ENCODE measurements at places on chromosomes 2 and 18.
A peak's percentile ranks its signal among the peaks of the same experiment; 100 is the strongest.

GRCh38 chr18:23416298-23416697 is 36.8 kb upstream of the RIOK3 start:
- DNase-seq: no peak

GRCh38 chr2:113178891-113179290 is 5.1 kb downstream of the PSD4 start:
- DNase-seq: peak; percentile 59

DNA sequence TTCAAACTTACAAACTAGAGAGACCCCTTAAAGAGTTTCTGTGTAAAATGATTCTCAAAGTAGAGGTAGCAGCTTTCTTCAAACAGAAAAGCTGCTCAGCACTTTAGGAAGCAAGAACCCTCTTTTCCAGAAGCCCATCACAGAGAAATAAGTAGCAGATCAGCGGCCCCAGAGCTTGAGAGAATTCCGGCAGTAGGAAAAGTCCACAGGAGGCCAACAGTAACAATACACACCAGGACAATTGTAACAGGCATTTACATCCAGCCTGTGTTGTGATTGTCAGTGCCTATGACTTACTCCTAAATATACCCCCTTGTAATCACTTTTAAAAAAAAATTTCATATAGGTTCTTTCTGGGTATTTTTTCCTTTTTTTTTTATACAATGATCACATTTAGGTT is 161.4 kb upstream of the ACVR2A start:
- DNase-seq: no peak

- DNase-seq: no peak
These were observed 67.1 kb downstream of the ABCG8 start for GRCh38 chr2:43905871-43906270.

- no peak for DNase-seq
These were observed 151.7 kb upstream of the ZNF521 start for GRCh38 chr18:25503567-25504081.

DNA sequence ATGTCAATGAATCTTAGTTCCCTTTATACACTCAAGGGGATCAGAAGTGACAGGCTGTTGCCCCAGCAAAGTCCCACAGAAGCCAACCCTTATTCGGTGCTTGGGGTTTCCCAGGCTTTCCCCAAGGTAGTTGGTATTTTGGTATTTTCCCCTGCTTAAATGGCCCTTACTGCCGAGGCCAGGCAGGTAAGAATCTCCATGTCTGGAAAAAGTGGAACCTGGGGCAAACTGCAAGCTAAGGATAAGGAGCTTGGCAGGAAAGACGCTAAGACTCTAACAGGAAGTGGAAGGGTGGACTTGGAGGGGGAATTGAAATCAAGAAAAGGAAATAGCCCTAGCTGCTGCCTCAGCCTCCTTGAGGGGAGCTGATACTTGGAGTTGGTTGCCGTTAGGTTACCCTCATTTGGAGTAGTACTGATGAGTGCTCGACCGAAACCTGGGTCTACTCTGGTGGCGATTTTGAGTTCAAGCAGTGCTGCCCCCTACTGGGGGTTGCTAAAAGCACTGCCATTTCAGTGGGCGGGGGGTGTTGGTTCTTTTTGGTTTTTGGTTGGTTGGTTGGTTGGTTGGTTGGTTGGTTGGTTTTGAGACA is 3.3 kb upstream of the GPBAR1 start:
- peak; percentile 66 for DNase-seq

DNA sequence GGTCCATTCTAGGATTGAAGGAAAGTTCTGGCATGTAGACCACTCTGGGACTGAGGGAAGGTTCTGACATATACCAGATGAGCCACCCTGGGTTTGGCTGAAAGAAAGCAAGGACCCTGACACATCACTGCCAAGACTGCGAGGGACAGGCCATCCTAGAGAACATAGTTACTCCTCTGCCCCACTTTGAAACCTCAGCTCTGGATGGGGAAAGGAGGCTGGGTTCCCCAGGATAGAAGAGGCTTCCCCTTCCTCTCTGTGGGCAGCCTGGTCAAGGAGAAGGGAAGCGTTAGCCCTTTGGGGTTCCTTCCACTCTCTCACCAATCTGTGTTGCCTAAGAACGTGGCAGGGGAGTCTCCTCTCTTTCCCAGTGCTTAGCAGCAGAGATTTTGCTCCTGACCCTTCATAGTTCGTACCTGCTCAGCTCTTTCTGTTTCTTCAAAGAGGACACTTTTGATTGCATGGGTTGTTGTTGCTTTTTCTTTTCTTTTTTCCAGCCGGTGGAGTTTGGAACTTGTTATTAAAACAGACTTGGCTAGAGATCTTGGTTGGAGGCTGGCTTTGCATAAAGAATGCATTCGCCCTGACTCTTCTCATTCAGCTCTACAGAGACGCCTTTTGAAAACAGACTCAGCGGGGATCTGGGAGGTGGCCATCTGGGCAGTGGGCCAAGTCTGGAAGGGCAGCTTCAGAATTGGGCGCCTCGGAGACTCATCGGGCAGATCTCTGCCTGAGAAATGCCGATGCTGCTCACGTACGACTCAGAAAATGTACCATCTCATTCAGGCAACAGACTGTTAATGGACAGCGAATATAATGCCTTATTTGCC is 166.1 kb downstream of the CLIP4 start:
- no peak for DNase-seq

DNA sequence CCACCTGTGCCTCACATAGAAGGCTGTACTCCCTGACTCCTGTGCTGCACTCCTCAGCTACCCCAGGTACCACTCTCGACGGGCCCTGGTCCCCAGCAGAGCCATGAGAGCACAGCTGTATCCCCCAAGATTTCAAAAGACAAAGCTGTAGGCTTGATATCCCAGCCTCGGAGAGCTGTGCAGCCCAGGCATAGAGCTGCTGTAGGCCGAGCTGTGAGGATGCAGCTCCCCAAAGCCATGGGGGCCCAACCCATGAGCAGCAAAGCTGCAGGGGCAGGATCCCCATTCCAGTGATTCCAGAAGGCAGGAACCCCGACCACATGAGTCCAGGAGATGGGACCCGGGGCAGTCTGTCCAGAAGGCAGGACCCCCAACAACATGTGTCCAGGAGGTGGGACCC is 123.8 kb upstream of the CBLN2 start:
- no peak for DNase-seq

All from activated T-cell treated with anti-CD3 and anti-CD28 coated beads for 48 hours (primary cell).